ENCODE measurements at places on chromosomes 16 and 17.
A peak's percentile ranks its signal among the peaks of the same experiment; 100 is the strongest.

DNA sequence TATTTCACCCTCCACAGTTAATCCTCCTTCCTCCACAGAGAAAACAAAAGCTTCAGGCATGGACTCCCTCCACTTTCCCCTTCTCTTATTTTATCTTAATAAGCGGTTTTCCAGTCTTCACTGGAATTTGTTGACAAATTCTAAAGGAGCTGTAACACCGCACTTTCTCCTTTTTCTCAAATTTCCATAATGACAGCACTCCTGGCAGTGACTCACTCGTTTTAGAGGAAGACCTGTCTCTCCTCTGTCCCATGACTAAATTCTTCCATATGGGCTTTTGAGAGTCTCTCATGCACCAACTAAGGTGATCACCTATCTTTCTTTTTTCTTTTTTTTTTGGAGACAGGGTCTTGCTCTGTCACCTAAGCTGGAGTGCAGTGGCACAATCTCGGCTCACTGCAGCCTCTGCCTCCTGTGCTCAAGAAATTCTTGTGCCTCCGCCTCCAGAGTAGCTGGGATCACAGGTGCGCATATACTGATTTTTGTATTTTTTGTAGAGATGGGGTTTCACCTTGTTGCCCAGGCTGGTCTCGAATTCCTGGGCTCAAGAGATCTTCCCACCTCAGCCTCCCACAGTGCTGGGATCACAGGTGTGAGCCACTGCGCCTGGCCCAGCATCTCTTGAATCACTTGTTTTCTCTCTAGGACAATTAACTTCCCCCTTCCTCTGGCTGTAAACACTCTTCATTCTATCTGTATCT is 7.7 kb downstream of the ITGAM start:
- DNase-seq: no peak

- no peak for DNase-seq
Observed at GRCh38 chr16:89687092-89687940, 827 bp downstream of the CDK10 start.

DNA sequence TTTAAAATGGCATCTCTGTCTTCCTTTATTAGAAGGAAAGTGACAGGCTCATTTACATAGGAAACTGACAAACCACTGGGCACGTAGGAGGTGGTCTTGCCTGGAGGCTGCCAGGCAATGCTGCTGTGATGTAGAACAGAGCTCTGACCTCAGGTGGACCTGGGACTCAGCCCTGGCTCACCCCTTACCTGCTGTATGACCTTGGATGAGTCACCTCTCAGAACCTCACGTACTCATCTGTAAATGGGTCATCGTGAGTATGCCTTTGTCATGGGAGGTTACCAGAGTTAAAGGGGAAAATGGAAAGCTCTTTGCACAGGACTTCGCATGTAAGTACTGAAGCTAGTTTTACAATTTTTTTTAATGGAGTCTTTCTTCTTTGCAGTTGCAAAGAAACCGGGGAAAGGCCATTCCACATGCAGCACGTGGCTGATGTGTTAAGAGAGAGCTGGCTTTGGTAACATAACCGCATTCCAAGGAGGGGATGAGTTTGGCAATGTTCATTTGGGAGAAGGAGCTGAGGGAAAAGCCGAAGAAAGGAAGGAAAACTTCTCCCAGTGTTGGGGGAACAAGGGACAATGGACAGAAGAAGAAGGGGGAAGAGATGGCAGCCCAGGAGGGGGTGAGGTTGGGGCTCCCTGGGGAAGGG is 37.4 kb upstream of the LONP2 start:
- DNase-seq: no peak

GRCh38 chr17:34098699-34099098 is 156.4 kb upstream of the CCL2 start:
- no peak for DNase-seq

DNA sequence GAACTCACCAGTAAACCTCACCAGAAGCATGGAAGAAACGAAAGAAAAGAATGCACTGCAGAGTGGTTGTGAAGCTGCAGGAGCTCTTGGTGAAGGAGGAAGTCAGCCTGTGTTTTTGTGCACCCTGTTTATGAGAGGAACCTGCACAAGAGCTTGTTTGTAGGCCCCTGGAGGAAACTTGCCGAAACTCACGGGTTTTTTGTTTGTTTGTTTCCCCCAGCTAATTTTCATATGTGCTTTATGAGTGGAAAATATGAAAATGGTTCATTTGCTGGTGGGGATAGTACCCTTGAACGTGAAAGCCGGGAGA is 222.7 kb downstream of the C16orf95 start:
- DNase-seq: no peak

- DNase-seq: peak; percentile 44
Observed at GRCh38 chr17:80649200-80649644, 104.6 kb downstream of the RPTOR start.

GRCh38 chr16:58511933-58512815 is 3.1 kb upstream of the SETD6 start:
- DNase-seq: peak; percentile 84

DNA sequence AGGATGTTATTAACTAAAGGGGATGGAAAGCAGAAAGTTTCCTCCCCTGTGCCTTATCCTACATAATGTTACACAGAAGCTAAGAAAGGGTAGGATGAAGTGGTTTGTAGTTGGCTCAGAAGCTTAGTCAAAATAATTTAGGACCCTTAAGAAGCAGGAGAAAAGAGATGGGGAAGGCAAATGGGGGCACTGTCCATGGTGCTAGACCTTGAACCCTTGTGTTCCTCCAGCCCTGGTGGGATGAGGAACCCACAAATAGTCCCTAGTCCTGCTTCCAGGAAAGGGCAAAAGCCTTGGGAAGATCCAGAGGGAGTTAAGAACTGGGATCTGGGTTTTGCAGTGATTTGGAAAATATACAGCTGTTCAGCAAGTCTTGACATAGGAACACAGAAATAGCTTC is 54.5 kb downstream of the SLC5A11 start:
- DNase-seq: no peak

- no peak for DNase-seq
Observed at GRCh38 chr17:65097110-65097509, 40.1 kb upstream of the RGS9 start.

GRCh38 chr17:63116967-63117830 is 151.2 kb downstream of the TANC2 start:
- no peak for DNase-seq

- no peak for DNase-seq
Observed at GRCh38 chr16:89481356-89481955, 8.9 kb downstream of the ANKRD11 start.

DNA sequence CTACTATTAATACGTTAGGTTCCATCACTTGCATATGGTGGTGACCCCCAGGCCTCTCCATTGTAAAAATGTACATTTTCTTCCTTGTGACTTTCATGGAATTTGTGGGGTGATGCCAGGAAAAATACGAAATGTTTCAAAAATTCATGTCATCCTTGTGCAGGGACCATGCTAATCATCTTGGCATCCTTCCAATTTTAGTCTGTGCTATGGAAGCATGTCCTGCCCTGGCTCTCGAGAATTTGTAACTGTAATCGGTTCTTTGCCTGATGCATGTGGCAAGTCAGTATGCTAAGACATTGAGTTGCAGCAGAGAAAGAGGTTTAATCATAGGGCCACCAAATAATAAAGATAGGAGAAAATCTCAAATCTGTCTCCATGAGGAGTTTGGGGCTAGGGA is 14.3 kb upstream of the GINS3 start:
- DNase-seq: no peak

DNA sequence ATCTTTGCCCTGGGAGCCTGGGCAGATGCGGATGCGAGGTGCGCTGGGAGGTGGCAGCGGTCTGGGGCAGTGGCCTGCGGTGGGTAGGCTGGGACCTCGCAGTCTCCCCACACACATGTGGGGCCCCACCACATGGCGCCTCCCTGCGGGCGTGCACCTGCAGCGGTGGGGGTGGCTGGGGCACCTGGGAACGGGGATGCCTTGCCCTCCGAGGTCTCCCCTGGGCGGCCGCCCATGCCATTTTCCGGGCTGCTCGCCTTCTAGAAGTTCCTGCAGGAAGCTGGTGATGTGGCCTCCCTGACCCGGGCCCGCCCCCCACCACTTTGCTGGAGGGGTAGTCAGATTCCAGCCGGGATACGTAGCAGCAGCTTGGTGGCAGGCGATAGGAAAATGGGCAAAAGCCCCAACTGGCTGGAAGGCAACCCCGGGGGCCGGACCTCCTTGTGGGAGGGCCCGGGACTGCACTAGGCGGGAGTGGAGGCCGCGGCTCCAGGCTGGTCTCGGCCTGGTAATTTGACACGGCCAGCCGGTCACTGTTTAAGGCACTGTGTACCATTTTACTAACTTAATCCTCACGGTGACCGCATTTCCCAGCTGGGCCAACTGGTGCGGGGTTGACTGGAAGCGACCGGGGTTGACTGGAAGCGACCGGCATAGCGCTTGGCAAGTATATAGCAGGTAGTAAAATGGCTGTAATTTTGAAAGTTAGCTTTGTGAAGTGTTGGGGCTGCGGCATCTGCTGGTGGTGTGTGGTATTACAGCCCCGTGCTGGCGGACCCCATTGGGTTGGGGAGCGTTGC is 38.5 kb downstream of the IGF2BP1 start:
- peak; percentile 10 for DNase-seq

DNA sequence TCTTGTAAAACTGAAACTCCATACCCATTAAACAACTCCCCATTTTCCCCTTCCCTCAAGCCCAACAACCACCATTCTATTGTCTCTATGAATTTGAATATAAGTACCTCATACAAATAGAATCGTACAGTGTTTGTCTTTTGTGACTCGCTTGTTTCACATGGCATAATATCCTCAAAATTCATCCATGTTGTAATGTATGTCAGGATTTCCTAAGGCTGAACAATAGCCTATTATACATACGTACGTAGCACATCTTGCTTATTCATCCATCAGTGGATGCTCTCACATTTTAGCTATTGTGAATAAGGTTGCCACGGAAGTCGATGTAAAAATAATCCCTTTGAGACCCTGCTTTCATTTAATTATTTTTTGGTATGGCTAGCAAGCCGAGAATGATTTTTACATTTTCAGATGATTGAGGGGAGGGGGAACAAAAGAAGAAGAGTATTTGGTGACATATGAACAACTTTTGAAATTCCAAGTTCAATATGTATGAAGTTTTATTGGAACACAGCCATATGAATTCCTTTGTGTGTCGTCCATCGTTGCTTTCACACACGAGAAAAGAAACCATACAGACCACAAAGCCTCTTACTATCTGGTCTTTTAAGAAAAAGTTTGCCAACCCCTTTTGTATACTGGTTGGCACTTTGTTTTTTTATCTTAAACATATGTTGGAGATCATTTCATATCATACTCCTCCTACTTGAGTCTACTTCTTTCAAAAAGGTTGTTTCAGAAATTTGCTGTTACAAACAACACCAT is 371.2 kb downstream of the NPIPA8 start:
- DNase-seq: no peak

DNA sequence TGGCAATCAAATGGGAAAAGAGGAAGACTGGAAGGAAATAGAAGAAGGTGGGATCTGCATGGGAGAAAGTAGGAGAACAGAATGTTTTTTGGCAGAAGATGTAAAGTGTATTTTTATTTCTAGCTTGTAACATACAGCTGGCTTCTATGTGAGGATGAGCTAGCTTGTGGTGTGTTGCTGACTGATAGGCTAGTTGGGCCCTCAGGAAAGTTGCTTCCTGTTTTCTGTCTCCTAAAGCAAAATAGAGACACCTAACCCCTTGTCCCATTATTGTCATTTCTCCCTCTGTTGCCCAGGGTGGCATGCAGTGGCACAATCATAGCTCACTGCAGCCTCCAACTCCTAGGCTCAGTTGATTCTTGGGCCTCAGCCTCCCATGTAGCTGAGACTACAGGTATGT is 15.9 kb downstream of the TNRC6A start:
- DNase-seq: no peak

DNA sequence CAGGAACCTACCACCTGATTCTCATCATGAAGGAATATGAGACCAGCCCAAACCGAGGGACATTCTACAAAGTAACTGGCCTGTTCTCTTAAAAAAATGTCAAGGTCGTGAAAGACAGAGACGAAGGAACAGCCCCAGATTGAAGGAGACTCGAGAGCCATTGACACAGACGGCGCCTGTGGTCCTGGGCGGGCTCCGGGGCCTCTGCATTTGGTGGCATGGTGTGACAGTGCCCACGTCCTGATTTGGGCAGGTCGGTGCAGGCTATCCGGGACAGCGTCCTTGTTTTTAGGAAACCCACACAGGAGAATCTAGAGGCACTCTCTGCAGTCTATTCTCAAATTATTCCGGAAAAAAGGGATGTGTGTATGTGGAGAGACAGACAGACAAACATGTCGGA is 64.1 kb downstream of the ADCY9 start:
- DNase-seq: no peak

GRCh38 chr16:31080756-31081419 is 6.7 kb downstream of the ZNF646 start:
- DNase-seq: no peak

- DNase-seq: no peak
Observed at GRCh38 chr16:86846136-86846535, 267.8 kb downstream of the FOXL1 start.

- DNase-seq: no peak
Observed at GRCh38 chr17:9821921-9822320, at the start of gene GSG1L2. TSS of gene GSG1L2 (minus strand) at chr17:9822079. CDS start at chr17:9822071, 8 bp downstream.

DNA sequence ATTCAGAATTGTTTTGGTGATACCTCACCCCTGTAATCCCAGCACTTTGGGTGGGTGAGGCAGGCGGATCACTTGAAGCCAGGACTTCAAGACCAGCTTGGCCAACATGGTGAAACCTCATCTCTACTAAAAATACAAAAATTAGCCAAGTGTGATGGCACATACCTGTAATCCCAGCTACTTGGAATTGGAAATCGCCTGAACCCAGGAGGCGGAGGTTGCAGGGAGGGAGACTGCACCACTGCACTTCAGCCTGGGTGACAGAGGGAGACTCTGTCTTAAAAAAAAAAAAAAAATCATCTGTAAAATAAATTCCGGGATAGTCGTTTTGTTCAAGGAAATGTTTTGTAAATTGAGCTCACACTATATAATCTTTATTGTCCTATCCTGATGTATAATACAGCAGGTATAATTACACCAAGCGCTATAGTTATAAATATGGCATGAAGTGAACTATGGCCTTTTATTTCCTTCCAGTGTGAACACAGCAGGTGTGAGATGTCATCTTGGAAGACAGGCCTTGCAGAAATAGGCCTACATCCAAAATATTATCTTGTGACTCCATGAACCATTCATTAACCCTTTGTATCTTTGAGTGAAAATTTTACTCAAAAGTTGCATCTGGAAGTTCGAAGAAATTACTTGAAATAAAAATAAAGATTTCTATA is 25.4 kb downstream of the PLA2G10 start:
- no peak for DNase-seq

- no peak for DNase-seq
Observed at GRCh38 chr16:27347930-27348685, 34.3 kb downstream of the IL4R start.

DNA sequence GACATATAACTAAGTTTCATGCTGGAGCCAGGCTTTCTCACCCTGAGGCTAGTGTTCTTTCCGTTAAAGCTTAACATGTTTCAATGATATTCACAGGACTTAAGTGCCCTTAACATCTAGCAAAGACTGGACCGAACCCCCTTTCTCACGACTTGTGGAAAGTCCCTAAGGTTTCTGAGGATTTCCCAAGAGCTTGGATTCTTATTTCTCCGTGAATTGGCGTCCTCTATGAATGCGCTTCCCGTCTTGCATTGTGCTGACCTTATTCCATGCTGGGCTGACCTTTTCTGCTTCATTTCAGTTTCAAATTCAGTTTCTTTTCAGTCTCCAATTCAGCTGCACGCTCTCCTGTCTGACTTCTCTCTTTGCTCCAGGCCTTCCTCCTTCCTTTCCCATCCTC is 206.4 kb downstream of the HS3ST3A1 start:
- DNase-seq: no peak

GRCh38 chr17:33925649-33926048 is 329.4 kb upstream of the CCL2 start:
- no peak for DNase-seq

Data from activated CD4-positive, alpha-beta T cell treated with anti-CD3 and anti-CD28 coated beads for 4 hours (primary cell).